ENCODE measurements at places on chromosomes 5 and 9.

GRCh38 chr5:171420431-171421241, 1.2 kb downstream of the FGF18 start:
- DNase-seq, result peak; percentile 91

DNA sequence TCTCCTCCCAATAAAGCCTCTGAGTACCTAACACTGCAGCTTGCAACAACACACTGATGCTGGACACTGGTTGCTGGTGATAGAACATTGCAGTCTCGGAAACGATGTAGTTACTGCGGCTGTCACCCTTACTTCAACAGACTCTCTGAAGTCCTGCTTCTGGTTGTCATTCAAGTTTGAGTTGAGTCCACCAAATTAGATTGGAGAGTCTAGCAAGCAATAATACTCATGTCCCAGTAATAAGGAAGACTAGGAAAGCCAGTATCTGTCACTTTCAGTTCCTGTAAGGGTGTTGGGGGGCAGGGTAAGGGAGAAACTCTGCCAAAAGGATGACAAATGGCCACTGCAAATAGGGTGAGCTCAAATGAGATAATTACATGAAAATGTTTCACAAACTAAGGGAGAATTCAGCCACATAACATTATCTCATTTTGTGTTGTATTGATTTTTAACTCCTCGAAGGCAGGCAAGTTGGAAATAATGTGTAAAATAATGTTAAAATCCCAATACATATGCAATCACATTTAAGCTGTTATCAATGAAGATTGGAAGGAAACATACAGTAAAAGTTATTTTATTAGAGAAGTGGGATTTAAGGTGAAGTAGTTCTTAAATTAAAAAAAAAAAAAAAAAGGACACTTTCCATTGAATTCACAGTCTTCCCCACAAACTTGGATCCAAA, 849 bp upstream of the IFT74 start:
- no peak for DNase-seq

DNA sequence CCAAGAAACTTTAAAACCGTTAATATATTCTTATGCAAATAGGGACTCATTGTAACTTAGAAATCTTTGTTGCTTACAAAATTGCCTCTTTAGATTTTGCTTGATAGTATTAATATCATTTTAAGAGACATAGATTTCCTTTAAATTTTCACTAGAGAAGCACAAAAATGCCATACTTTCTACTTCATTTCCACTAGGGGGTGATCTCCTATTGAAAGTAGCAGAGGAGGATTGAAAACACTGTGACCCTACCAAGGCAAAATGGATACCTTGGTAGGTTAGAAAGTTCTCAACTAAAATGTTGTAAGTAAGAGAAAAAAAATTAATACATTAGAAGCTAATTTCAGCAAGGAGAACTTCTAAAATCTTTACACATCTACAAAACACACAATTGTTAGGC, 204.9 kb downstream of the CHSY3 start:
- DNase-seq, result no peak

- no peak for DNase-seq
Measured at GRCh38 chr9:125494653-125494915, 212.4 kb downstream of the MAPKAP1 start.

DNA sequence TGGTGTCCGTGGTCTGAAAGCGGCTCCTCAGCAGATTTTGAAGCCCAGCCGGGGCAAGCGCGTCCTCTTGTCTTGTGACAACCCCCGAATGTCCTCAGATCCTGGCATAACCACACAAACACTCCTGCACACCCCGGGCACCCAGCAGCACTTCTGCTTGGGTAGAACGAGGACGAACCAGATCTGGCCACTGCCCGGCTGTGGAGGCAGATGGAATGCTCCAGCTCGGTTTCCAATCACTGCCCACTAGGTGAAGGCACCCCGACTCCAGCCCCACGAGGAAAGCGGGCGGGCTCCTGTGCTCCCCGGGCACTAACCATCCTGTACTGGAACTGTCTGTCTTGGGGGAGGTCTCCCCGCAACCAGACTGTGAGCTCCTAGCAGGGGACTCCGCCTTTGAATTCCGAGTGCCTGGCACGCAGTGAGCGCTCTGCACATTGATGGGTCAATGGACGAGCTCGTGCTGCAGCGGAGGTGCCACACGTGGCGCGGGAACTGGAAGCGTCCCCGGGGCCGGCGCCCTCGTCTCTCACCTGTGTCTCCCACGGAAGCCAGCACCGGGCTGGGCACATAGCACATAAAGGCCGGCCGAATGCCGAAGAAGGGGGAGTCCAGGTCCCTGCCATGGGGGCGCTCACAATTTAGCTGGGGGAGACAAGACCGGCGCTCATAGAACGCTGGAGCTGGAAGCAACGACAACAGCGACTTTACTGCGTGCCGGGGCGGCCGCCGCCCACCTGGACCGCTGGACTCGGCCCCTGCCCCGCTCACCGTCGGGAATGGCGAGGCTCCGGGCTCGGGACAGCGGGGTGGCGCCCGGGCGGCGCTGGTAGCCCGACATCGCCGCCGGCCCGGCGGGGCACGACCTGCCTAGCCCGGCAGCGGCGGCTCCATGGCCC, 608 bp downstream of the ENTR1 start:
- no peak for DNase-seq

DNA sequence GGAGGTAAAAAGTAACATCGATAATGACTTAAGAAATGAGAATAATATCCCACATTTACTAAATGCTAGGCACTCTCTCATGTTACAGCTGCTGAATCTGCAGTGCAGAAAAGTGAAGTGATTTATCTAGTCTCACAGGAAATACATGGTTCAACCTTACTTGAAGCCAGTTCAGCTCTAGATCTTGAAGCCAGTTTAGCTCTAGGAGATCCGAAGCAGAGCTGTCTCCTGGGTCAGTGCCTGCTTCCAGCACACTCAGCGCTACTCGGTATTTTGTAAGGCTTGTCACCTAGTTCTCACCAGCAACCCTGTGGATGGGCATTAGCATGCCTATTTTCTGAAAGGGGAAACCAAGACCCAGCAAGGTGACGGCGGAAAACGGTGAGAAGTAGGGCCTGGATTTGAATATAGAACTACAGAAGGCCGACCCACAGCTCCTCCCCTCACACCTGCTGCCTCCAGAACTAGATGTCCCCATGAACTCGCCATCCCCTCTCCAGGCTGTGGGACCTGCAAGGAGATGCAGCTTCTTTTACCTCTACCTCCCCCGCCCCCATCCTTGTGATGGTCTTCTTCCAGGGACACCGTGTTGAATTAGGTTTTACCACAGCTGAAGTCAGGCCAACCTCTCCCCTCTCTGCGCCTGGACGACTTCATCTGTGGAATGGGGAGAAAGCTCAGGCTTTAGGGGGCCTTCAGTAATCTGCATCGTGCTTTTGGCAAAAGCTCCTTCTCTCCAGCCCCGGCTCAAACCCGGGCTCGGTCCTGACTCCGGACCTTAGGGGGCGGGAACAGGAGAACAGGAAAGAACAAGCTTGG, 4.4 kb upstream of the MSX2 start:
- DNase-seq, result no peak

DNA sequence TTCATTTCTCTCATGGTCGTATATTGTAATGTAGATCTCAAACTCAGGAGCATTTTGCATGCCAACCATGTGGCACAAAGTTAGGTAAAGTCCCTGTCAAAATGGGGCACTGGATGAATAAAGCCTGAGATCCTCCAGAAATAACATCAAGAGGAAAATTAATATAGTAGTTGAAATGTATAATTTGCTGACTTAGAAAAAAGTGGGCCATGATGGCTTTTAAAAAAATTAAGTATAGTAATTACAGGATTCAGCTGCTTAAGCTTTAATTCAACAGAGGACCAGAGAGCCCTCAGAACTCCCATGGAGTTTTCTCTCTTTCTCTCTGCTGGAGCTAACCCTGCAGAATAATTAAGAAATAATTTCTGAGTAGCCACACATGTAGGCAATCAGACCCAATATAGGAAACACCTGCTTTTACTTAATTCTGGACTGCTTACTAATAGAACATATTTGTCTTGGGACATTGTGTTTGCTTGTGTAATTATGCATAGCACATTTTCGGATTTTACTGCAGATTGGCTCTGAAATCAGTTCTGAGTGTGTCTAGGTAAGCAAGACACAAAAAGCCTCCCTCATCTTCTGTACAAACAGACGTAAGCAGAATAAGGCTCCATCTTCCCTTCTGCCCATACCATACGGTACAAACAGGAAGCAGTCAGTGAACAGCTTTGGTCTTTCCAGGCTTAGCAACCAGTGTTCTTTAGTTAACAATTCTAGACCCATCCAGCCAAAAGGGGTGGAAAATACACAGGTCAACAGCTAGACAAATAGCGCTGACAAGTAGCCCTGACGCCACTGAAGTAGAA, 26.5 kb upstream of the PCSK1 start:
- no peak for DNase-seq

- DNase-seq, result no peak
Measured at GRCh38 chr9:129513282-129513681, 107.6 kb downstream of the C9orf50 start.

DNA sequence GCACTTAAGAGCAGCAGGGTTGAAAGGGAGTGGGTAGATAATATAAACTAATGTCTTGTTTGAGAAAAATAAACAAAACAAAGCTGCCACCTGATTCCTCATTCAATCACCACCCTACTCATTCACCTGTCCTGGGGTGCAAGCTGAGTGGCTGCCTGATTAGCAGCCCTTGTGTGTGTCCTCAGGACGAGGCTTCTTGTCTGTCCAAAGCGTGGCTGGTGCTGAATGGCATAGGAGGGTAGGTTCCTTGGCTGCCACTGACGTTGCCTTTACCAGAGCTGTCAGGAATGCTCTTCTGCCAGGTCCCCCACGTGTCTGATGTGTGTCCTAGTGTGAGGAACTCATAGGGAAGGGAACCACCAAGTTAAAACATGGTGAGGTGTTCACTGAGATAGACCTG, 146.6 kb upstream of the SLC24A2 start:
- DNase-seq, result no peak

DNA sequence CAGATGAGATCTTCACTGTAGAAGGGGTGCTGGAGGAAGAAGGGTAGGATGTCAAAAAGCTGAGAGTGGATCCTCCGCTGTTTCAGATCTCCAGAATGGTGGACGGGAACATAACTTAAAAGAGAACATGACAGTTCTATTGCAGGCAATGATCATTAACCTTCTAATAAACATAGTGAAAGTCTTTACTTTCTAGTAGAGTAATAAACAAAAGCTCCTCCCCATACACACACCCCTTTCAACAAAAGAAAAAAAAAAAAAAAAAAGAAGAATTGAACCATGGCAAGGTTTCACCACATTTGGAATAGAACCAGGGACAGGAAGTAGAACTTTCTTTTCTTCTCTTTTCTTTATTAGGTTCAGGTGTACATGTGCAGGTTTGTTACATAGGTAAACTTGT, 768.1 kb upstream of the RIOK2 start:
- no peak for DNase-seq

DNA sequence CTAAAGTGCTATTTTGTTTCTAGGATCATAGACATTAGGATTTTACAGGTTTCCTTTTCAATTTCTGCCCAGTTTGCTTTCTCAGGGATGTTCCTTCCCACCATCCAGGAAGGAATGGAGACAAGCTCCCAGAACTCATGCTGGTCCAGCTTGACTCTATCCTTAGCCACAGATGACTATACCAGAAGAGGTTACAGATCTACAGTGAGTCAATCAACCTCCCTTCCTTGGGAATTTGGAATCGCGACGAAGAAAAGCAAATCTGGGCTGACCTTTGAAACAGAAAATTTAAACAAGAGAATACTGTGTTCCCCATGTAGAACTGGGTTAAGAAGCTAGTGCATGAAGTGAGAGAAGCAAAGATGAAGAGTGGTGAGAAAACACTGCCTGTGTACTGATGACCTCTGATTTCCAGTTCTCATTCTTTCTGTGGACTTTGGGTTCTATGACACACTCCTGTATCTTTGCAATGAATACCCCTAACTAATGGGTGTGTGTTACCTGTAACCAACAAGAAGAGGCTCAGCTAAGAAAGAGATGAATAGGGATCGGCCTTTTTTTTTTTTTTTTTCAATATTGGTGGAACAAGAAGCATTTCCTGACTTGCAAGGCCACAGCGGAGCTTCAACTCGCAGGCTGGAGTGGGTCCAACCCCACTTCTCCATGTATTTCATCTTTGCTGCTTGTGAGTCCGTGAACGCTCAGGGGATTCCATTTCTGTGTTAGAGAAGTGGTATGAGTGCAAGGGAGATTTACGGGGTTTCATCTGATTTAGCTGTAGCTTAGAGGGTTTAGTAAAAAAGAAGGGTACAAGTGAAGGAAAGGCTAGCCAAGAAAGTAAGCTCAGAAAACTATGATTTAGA, 563.9 kb upstream of the CLINT1 start:
- DNase-seq, result peak; percentile 67

DNA sequence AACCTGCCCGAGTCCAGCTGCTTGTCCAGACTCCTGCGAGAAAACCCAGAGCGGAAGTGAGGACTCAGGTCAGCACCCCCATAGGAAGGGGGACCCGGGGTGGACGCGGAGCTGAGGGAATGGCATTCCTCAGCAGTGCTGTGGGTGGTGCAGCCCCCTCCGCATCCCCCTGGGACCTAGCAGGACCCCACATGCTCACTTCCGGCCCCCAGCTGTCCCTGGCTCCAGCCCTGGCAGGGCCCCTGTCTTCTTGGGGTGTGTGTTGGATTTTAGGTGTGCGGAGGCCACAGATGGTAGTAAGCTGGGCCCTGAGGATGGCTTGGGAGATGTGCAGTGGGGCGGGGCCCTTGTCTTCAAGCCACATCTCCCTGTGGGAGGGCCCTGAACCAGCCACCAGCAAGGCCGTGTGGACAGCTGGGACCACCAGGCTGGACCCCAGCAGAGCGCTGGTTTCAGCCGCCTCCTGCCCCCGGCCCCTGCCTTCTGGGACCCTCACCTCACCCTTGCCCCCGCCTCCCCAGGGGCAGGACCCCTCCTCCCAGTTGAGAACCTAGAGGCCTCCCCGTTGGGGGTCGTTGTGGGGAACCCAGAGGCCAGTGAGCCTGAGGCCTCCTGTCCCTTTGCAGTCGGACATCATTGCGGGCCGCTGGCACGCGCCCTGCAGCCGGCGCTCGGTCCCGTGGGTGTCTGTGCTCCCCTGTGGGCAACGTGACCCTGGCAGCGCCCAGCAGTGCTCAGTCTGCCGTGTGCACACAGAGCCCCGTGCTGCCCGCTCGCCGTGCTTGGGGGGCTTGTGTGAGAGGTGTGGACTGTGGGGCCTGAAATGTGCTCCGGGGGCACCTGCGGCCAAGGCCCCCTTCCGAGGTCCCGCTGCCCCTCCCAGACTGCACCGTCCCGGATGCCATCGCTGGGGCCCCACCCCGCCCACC, 10.8 kb upstream of the SLC9A3 start:
- DNase-seq, result no peak

DNA sequence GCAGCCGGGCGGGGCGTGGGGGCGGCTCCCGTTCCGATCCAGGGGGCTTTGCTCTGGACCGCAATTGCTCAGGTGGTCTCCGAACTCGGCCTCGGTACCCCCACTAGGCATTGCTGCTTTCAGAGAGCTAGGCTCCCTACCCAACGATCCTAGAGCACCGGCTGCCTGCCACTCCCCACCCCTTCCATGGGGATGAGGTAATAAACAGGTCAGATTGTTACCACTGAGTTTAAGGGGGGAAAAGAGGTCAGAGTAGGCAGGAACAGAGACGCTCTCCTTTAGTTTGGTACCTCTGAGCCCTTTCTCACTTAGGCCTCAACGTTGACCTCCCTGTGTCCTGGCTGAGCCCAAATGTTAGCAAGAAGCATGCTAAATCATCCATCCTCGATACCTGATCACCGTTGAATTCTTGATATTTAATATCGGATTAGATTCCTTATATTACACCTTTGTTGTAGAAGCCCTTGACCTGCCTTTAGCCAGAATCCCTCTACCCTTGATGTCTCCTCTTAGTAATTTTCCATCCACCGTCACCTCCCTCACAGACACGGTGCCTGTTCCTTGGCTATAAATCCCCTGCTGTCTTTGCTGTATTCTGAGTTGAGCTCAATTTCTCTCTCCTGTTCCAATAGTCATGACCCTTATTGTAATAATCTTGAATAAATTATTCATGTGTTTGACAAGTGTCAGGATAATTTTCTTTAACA, 588 bp upstream of the PLPP1 start:
- DNase-seq, result no peak
